Fibroblast of skin of scalp (primary cell): ENCODE measurements at places on chromosomes 16 and 17.

- no peak for DNase-seq
Measured at GRCh38 chr17:73733517-73733916, 89.3 kb upstream of the SDK2 start.

GRCh38 chr17:32330147-32330546, 11.8 kb downstream of the C17orf75 start:
- no peak for DNase-seq

GRCh38 chr16:84088695-84089395, 27.9 kb downstream of the MBTPS1 start:
- no peak for DNase-seq

GRCh38 chr17:47978324-47978723, 7.4 kb downstream of the CDK5RAP3 start:
- peak; percentile 65 for DNase-seq

DNA sequence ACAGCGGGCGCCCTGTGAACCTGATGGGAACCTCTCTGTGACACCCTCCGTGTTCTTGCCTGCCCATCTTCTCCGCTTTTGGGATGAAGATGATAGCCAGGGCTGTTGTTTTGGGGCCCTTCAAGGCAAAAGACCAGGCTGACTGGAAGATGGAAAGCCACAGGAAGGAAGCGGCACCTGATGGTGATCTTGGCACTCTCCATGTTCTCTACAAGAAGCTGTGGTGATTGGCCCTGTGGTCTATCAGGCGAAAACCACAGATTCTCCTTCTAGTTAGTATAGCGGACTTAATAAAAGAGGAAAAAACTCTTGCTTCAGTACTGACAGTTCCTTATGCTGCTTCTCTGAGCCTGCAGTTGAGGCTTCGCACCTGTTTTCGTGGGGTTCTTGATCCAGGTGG, 10.5 kb downstream of the CDK5RAP3 start:
- no peak for DNase-seq

DNA sequence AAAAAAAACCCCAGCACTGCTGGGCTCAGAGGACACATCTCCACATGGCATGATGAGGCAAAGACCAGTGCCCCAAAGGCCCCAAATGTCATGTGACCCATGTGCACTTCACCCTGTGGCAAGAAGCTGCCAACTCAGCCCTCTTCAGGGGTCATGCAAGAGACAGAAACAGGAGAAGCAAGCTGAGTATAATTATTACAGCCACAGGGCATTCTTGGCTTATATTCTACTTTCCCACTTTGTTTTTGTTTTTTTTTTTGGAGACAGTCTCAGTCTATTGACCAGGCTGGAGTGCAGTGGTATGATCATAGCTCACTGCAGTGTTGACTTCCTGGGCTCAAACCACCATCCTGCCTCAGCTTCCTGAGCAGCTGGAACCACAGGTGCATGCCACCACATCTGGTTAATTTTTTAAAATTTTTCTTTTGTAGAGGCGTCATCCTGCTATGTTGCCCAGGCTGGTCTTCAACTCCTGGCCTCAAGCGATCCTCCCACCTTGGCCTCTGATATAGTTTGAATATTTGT, 32.7 kb upstream of the LITAF start:
- no peak for DNase-seq

GRCh38 chr17:39174920-39175694, 9.1 kb upstream of the ARL5C start:
- peak; percentile 72 for DNase-seq

- no peak for DNase-seq
Measured at GRCh38 chr16:68644715-68645493, at the start of gene CDH3. Gene CDH3, plus strand, starts transcription at chr16:68645310. Its CDS starts 70 bp downstream, at chr16:68645380.

- DNase-seq = peak; percentile 29
Measured at GRCh38 chr17:32495359-32496231, 8.8 kb downstream of the CDK5R1 start.

DNA sequence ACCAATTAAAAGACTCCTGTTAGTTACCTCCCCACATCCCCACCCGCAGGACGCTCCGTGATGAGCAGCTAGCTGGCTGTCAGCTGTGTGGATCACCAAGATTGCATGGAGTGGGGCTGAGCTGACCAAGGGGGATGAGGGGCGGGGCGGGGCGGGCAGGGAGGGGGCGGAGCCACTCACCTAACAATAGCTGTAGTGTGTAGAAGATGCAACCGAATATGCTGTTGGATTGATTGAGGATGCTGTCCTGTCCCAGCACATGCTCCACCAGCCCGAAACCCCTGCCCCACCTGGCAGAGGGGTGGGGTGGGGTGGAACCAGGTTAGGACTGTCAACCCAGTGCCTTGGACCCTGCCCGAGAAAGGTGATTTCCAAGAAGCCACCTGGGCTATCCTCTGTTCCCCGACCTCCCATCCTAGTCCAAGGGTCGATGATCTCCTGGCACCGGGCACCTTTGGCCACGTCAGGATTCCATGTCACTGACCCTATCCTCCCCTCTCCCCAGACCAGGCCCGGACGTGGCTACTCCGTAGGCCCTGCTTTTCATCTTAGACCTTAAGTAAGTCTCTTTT, 1.4 kb downstream of the VKORC1 start:
- peak; percentile 51 for DNase-seq

GRCh38 chr17:81551458-81552243, 502 bp downstream of the FAAP100 start:
- no peak for DNase-seq

GRCh38 chr16:55263271-55264250, 60.4 kb upstream of the IRX6 start:
- DNase-seq = no peak

- DNase-seq = peak; percentile 41
Measured at GRCh38 chr16:8634991-8635736, 13.7 kb downstream of the METTL22 start.

- DNase-seq = no peak
Measured at GRCh38 chr16:4365014-4365406, 6.6 kb upstream of the VASN start.

DNA sequence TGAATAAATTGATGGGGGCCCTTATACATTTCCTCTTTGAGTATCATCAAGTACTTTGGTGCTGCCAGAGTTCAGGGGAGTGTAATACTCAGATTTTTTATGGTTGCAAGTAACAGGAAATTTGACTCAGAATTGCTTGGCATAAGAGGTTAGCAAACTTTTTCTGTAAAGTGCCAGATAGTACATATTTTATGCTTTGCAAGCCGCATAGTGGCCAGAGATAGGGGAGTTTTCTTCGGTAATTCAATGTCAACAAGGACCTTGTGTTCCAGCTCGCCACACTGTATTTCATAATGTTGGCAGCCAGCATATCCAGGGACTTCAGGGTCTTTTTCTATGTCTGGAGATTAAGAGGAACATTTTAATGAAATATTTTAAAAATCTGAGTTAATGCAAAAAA, 51.0 kb upstream of the MARCHF10 start:
- DNase-seq = no peak

DNA sequence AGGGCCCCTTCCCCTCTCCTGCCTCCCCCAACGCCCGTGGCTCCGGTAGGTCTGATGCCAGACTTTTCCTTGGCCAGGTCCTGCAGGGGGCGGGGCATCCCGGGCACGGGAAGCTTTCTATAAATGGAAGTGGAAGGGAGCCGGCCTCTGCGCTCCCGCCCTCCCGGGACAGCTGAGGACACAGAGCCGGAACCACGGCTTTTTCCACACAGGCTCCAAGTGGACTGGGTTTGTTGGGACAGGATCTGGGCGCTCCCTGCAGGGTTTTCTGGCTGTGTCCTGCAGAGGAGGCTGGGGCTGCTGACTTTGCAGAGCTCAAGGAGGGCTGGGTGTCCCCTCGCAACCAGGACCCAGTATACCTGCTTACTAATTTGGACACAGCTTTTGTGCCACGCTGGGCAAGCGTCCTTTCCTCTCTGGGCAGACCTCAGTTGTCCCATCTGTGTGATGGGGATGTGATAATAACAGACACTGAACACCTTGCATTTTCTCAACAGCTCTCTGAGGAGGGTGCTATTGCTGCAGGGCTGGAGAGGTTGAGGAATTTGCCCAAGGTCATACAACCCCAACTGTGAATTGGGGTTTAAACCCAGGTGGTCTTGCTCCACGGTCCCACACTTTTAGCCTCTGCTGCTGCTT, 1.8 kb downstream of the TNS4 start:
- DNase-seq = peak; percentile 63

DNA sequence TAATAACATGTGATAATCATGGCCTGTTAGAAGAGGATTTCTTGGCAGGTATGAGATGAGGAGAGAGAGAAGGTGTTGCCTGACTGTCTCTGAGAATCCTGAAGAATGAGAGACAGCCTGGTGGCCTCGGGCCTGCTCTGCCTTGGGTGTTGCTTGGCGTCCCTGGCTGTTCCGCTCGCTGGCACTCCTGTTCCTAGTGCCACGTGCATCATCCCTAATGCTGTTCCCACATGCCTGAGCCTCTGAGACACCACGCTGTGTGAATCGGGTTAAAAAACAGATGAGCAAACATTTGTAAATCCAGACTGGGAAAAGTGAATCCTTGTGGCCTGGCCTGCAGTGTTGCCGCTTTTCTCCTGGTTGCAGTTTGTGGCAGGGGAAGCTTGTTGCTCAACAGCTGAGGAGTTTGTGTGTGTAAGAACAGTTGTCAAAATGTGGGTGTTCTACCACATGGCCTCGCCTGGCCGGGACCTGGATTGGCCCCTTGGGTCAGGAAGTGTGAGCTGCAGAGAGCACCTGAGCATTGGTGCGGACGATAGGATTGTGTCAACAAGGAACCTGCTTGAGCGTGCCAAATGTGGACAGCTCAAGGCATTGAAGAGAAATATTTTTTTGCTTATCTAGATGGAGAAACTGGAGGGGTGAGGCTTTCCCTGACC, 22.0 kb downstream of the UBN1 start:
- no peak for DNase-seq

- no peak for DNase-seq
Measured at GRCh38 chr17:39352986-39353385, 48.4 kb downstream of the FBXL20 start.

- peak; percentile 40 for DNase-seq
Measured at GRCh38 chr16:83830769-83831455, 23.1 kb downstream of the HSBP1 start.

DNA sequence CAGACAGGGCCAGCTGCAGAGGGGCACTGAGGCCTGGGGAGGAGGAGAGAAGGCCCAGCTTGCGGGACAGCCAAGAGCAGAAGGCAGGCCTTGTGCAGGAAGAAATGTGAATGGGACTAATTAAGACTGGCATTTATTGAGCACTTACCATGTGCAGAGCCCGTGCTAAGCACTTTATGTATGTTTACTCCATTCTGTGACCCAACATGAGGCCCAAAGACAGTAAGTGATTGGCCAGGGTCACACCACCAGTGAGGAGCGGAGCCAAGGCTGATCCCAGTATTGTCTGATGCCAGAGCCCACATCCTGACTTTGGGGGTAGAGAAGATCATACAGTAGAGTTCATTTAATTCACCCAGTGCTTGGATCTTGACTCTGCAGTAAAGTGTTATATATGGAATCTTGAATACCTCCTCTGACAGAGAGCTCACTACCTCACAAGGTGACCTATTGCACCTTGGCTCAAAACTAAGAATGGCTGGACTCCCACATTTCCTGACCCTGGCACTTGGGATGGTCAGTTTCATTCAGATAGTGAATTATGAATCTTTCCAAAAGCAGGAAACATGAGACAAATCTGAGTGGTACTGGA, 13.6 kb downstream of the KATNB1 start:
- no peak for DNase-seq

DNA sequence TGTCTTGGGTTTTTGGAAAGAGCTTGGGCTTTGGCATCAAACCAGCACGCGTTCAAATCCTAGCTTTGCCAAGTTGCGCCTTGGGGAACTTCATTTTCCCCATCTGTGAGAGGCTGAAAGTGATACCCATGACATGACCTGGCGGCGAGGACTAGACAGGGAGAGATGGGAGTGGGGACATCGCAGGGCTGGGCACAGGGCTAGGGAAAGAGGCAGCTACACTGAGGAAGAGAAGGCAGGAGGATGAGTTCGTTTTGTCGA, 202.9 kb downstream of the IRF8 start:
- no peak for DNase-seq

- peak; percentile 54 for DNase-seq
Measured at GRCh38 chr16:17345043-17345442, 125.7 kb downstream of the XYLT1 start.
